ENCODE measurements at places on chromosomes 2 and 18.

DNA sequence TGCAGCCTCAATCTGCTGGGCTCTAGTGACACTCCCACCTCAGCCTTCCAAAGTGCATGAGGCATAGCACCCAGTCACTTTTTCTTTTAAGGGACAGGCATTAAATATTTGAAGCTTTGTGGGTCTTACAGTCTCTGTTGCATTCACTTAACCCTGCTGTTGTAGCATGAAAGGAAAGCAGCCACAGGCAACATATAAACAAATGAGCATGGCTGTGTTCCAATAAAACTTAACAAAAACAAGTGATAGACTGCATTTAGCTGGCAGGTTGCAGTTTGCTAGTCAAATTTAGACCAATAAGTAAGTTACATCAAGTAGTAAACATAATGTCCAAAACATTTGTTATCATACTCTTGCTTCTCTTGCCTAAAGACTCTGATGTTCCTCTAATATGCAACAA is 297.3 kb upstream of the MMADHC start:
- no peak for DNase-seq

GRCh38 chr2:173881461-173881860 is 83.7 kb downstream of the SP3 start:
- no peak for DNase-seq

GRCh38 chr18:79385326-79385707 is 10.4 kb upstream of the NFATC1 start:
- no peak for DNase-seq

GRCh38 chr2:99512181-99512591 is 22.4 kb upstream of the REV1 start:
- DNase-seq = no peak

- no peak for DNase-seq
Measured at GRCh38 chr18:10872304-10872703, 277.1 kb downstream of the PIEZO2 start.

DNA sequence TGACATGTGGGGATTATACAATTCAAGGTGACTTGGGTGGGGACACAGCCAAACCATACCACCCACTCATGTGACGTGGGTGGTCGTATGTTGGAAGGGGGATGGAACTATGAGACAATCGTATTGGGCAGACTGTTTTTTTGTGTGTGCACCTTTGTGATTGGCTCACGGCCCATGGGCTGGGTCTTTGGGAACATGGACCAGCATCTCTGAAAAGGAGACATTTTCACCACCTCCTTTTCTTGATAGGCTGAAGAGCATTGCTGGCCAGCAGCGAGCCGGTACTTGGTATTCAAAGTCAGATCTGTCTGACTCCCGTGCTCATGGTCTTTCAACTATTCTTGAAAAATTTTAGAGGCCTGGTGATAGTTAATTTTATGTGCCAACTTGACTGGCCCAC is 62.1 kb downstream of the DIPK1C start:
- DNase-seq = no peak

DNA sequence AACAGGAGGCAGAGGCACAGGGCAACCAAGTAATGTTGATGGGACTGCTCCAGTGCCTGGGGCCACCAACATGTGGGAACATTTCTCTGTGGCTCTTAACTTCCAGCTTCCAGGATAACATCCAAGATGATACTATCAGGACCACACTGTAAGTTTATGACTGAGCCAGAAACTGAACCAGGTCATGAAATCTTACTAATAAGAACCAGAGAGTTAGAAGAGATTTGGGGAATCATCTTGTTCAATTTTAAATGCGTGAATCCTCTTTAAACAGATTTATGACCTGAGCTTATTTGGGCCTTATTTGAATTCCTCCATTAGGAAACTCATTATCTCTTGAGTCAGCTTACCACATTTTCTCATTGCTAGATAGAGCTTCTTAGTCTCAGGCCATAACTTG is 45.0 kb downstream of the MAP2 start:
- no peak for DNase-seq

DNA sequence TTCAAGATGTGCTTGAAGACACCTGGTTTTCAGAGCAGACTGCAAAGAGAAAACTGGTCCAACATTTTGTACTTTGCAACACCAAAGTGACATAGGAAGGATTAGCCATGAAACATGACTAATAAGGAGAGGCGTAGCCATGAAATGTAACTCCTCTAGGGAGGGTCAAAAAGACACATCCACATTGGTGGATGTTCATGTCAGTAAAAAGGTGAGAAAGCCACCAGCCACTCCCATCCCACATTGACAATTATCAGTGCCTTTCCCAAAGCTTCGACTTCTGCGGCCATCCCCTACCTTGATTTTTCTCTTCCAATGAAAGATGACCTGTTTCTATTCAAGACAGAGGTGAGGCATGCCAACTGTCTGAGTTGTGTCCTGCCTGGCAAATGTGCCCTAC is 223.2 kb downstream of the ALK start:
- DNase-seq = no peak

- DNase-seq = no peak
Measured at GRCh38 chr2:30239308-30239985, 8.1 kb downstream of the LBH start.
